HS-5 (cell line): ENCODE measurements at places on chromosomes 11 and 22.

- DNase-seq, result no peak
Measured at GRCh38 chr22:18980829-18981228, 44.7 kb upstream of the PRODH start.

DNA sequence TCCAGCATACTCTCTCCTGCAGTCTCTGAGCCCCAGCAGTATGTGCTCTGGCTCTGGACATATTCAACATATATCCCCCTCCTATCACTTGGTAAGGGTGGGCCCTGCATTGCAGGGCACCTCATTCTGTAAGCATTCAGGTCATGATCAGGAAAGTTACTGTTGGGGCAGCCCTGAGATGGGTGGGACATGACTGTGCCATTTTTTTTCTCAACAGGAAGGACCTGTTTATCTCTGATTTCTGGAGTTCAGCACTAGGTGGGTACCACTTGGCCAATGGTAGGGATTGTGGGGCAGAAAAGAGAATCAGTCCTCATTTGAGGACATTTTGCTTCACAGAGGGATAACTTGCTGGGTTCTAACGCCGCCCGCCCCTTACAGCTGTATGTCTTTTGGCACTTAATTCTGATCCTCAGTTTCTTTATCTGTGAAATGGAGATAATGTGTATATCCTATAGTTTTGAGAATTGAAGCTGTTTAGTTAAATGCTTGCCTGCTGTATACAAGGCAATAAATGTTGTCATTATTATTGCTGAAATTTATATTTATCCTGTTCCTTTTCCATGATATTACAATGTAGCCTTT lies 2.2 kb downstream of the SRRD start:
- DNase-seq, result no peak

GRCh38 chr11:94147433-94147845 lies 18.8 kb downstream of the PANX1 start:
- DNase-seq, result no peak

GRCh38 chr11:58135171-58135570 lies 9.8 kb upstream of the OR9I1 start:
- no peak for DNase-seq

GRCh38 chr22:29060251-29060869 lies 1.3 kb downstream of the C22orf31 start:
- DNase-seq, result no peak

DNA sequence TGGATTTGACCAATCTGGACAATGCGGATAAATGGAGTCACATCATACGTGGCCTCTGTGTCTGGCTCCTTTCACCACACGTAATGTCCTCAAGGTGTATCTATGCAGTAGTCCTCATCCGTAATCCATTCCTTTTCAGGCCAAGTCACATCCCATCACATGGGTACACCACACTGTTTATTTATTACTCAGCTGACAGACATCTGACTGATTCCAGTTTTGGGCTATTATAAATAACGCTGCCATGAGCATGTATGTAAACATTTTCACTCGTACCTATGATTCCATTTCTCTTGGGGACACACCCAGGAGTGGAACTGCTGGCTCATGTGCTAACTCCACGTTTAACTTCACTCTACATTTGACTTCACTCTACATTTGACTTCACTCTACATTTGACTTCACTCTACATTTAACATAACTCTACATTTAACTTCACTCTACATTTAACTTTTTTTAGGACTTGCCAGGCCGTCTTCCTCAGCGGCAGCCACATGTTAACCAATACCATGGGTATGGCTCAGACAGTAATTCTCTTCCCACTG lies 52.1 kb downstream of the SHANK2 start:
- no peak for DNase-seq

DNA sequence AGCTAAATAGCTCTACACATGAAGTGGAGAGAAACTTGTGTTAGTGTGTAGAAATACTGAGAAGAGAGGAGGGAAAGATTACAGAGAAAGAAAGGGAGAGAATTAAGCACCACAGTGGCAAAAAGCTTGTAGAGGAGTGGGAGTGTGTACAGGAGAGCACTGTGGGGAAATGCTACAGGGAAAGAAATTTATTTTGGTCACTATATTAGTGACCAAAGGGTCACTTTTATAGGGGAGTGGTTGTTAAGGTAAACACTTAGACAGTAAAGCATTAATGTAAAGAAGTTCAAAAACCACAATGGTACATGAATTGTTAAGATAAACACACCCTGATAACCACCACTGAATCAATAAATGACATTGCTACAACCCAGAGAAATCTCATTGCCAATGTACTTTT lies 307.2 kb upstream of the CTSC start:
- no peak for DNase-seq

DNA sequence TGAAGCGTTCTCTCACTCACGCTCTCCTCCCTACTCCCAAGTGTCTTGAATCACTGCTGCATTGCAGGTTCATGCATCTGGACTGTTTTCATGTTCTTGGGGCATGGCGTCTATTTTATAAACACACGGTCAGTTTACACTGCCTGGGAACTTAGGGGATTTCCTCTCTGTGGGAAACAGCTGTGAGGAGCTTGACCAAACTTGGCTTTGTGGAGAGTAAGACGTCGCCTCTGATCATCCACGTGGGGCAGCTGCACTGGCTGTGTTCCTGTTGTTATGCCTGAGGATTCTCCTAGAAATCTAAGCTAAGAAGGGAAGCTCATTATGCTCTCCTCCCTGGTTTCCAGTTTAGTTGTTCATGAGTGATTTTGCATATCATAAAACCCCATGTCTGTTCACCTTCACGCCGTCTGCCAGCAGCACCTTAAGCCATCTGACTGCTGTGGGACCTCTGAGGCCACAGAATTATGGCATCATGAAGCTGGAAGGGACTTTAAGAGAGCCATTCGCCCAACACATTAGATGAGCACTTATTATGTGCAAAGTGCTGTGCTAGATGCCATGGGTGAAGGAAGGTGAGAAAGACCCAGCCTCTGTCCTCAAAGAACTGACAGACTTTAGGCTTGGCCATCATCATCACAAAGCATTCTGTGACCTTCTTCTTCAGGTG lies 38.8 kb upstream of the POU2AF1 start:
- DNase-seq, result no peak

- no peak for DNase-seq
Measured at GRCh38 chr11:45599161-45599943, 66.1 kb downstream of the CHST1 start.

DNA sequence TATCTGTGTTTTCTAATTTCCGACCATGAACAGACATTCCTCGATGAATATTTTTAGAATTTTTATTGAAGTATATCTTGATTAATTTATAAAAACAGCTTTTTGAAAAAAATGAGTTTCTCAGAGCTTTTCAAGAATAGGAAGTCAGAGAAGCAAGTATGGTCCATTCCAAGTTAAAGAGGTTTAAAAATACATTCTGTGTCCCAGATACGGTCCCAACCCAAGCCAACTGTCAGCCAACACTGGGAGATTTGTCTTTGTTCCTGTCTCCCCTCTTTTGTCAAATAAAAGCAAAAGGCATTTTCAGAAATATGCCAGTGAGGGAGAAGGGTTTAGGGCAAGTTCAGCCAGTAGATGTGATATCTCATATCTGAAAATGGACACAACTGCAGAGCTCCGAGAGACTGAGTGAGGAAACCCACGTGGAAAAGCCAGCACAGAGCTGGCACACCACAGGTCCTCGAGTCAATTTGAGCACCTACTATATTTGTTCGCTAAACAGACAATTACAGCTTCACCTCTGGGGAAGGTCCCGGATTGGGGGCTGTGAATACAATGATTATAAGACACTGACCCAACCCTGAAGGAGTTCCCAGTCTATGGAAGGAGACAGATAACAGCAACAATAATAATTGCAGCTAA lies 59.8 kb downstream of the C11orf91 start:
- no peak for DNase-seq

DNA sequence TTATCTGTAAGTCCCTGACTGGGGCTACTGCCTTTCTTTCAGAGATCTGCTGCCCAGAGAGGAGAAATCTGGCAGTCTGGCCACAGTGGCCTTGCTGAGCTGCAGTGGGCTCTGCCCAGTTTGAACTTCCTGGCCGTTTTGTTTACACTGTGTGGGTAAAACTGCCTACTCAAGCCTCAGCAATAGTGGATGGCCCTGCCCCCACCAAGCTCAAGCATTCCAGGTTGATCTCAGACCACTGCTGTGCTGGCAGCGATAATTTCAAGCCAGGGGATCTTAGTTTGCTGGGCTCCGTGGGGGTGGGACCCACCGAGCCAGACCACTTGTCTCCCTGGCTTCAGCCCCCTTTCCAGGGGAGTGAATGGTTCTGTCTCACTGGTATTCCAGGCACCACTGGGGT lies 117.5 kb downstream of the TRPC6 start:
- DNase-seq, result no peak

DNA sequence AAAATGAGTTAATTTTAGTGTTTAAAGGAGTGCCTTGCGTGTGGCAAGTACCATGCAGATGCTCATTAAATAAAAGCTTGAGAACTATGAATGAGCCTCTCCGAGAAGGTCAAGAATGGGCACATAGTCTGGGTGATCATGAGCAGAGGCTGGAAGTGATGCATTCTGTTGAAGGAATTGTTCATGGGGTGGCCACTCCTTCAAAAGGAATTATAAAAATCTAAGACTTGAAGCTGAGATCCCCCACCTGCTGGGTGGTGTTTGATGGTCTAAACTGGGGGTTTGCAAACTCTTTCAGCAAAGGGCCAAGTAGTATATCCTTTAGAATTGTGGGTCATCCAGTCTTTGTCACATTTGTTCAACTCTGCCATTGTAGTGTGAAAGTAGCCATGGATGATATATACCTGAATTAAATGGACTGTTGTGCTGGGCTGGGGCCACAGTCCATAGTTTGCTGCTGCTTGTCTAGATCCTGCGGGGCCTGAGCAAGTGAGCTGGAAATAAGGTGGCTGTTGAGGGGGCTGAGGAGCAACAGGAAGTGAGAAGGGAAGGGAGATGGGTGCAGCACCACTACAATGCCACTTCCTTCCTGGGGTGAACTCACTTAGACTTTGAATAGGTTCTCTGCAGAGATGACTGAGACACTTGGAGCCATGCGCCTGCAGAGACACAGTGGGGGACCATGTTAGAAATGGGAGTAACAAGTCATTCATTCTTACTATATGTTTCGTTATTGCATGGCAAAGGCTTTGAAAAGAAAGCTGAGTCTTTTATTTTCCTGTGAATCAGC lies 179.0 kb downstream of the SNX19 start:
- no peak for DNase-seq

- DNase-seq, result no peak
Measured at GRCh38 chr11:100949443-100949842, 180.2 kb downstream of the PGR start.

DNA sequence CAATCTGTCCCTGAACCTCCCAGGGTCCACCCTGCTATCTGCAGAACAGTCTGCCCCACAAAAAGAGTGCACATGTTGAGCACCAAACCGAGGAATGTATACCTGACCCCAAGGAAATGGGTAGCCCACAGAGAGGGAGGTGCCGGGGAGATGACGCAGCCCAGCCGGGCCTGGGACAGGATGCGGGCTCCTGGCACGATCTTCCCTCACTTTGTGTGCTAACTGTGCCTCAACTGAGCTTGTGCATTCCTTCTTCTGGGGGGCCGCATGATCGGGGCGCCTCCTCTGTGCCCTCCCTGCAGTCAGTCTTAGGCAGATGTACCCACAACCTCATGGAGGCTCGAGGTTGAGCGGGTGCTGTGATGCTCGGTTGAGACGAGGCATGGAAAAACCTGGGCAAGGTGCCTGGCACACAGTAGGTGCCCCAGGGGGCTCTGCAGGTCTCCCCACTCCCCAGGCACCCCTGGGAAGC lies 2.4 kb downstream of the GAS2L1 start:
- peak; percentile 33 for DNase-seq

GRCh38 chr22:36544107-36544620 lies 15.2 kb upstream of the EIF3D start:
- DNase-seq, result no peak

- DNase-seq, result no peak
Measured at GRCh38 chr11:76248210-76248609, 41.9 kb upstream of the WNT11 start.

DNA sequence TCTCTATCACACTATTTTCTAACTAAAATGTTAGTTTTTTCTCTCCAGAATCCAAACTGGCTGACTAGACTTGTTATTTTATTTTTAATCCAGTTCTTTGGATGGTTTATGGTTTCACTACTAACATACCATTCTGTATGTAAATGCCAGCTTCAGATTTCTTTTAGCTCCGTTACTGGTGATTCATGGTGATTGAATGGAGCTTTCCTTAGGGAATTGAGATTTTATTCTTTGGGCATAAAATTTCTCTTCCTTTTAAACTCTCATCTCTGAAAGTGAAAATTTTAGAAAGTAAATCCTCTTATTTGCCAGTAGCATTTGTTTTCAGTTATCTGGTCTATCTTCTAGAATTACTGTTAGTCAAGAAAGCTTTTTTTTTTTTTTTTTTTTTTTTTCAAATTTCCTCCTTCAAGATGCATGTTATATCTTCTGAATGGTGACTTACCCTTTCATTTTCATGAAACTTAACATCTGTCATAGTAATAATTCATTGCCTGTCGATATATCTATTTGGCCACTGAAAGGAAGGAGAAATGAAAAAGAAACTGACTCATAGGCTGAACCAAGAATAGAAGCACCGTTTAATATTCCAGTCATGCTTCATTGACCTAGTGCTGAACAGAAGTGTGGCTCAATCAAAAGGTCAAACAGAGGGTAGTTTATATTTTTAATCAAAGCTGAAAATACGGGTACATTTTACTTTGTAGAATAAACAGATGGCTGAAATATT lies 6.4 kb downstream of the ENDOD1 start:
- peak; percentile 32 for DNase-seq

DNA sequence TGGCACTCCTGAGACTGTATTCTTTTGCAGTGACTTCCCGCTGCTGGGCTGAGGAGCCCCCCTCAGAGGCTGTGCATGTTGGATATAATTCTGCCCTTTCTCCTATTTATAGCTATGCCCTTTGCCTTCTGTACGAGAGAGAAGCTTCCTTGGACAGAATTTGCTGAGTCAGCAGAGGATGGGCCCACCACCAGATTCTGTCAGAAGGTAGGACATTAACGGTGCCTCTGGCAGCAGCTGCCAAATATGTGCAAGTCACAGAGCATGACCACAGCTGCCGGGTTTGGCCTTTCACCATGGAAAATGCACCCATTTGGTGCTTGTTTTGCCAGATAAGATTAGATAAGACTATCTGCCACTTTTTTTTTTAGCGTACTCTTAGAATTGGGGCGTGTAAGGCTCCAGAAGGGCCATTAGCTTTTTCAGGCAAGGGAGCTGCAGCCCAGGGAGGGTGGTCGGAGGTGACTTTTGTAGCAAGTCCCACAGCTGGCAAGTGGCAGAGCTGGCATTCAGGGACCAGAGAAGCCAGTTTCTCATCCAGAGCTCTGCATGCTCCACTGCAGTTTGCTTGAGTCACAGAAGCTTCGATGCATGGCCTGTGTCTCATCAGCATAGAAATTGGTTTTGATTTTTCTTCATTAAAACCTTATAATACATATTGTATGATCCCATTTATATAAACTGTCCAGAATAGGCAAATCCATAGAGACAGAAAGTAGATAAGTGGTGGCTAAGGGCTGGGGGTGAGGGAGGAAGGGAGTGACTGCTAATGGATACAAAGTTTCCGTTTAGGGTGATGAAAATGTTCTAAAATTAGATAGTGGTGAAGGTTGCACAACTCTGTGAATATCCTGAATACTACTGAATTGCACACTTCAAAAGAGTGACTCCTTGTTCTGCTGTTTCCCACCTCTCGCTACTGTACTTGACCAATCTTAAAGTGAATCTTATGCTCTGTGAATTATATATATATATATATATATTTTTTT lies 15.8 kb downstream of the UPB1 start:
- no peak for DNase-seq

- DNase-seq, result no peak
Measured at GRCh38 chr11:116506263-116506825, 266.4 kb downstream of the BUD13 start.
